ENCODE measurements at places on chromosomes 7 and 10. TPM values are rescaled to one million over a fixed set of nuclear protein-coding genes. Genes with fewer than 3 reads are reported as not detected.

The C10orf95 gene
- 34.4 TPM for total RNA-seq

GRCh38 chr7:130970696-130971095, 236.7 kb upstream of the KLF14 start:
- DNase-seq = no peak

The LRGUK gene
- total RNA-seq = 9.4 TPM

- DNase-seq = no peak
These were observed 14.3 kb downstream of the GALNT17 start for GRCh38 chr7:71145906-71146901.

The ADIRF gene
- total RNA-seq = 35.0 TPM
